ENCODE measurements at places on chromosomes 16 and 17. TPM values are rescaled to one million over a fixed set of nuclear protein-coding genes. Genes with fewer than 3 reads are reported as not detected.

DNA sequence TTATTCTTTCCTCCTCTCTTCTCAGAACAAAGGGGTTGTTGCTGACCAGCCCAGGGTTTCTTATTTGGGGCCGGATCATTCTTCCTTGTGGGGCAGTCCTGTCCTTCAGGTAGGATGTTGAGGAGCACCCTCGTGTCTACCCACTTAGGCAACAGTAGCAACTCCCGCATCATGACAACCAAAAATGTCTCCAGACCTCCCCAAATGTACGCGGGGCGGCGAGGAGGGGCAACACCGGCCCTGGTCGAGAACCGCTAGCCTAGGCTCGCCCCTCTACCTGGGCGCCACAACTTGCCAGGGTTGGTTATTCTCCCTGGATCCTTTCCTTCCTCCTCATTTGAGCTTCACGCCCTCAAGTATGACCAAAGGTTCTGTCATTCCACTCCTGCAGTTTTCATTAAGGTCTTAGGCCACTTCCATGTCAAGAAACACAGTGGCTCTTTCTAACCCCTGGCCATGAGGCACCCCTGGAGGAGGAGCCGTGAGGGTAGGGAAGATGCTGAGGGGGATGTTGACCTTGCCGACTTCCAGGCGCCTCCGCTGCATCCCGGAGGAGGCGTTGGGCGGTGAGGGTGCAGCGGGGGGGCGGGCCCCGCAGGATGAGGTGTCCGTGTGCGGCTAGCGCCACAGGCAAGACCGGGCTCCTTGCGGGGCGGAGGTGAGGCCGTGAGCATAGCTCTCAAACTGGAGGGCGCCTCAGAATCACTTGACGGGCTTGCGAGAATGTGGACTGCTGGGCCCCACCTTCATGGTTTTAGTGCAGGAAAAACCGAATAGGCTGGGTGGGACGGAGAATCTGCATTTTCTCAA lies 712 bp upstream of the SPECC1 start:
- DNase-seq, result no peak

Gene KREMEN2
- polyA plus RNA-seq, result 0.44 TPM

Gene MIEN1
- 24.7 TPM for polyA plus RNA-seq

DNA sequence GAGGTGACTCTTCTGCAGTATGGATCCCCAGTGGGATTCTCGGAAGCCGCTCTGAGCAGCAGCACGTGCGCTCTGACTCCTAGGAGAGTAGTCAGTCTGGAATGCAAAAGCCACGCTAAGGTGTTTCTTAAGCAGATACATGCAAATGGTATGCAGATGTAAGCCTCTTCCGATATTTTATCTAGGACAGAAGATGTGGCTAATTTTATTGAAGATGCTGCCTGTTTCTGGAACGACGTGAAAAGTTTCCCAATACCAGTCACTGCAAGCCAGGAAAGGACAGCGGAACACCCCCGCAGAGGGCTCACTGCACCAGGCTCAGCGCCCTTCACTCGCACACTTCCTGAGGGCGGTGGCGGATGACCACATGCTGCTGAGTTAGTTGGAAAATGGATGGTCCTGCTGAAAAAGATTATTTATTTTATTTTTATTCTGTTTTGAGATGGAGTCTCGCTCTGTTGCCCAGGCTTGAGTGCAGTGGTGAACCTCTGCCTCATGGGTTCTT lies 10.1 kb downstream of the FADS6 start:
- DNase-seq, result no peak

Gene ASGR2
- polyA plus RNA-seq, result 0.72 TPM

DNA sequence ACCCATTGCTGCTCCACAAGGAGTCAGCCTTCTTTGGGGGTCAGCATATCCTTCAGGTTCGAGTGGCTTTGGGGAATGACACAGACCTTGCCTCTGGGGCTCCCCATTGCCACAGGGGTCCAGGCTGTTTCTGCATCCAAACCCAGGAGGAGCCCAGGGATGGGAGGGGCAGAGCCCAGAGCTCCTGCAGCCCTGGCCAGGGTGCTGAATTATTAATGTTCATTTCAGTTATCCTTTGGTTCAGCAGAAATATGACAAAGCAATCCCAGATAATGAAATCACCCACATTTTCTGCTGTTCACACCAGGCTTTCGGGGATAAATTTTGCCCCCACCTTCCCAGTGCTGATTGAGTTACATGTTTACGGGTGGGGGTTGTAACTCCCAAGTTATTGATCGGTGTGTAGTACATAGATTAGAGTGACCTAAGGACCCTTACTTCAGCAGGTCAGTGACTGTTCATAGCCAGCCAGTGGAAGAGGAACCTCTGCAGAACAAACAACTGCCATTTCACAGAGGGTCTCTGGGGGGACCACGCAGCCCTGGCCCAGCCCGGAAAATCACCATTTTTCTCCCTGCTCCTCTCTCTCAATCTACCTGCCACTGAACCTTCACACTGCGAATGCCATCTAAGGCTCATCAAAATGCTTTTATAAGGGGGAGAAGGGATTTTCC lies 240.3 kb upstream of the N4BP1 start:
- DNase-seq, result no peak

DNA sequence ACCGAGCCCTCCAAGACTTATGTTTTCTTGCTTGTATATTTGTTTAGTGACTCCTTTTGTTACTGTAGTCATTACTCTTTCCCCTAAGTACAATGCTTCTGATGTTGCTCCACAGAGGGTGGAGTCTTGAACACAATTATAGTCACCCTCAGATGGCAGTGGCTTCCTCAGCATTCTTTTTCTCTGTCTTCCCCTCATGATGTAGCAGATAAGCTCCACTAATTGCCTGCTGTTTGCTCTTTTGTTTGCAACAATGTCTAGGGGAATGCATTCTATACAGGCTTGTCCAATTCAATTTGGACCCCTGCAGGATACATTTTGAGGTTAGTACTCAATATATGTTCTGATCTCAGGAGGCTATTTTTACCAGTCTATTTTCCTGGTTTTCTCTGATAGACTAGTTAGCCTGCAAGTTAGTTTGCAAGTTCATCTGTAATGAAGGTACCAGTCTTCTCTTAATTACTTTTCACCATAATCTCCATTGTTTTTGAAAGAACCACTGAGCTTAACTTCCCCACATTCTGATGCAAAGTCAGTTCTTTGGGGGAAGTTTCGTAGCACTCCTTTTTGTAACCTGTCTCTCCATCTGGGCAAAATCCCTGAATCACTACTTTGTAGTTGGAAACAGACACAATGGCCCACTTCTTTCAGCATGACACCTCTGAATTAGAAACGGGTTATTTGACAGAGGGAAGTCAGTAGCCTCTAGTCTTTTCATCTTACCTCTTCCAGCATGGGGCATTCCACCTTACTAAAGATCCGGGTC lies 1509.2 kb downstream of the CDH11 start:
- DNase-seq, result no peak

DNA sequence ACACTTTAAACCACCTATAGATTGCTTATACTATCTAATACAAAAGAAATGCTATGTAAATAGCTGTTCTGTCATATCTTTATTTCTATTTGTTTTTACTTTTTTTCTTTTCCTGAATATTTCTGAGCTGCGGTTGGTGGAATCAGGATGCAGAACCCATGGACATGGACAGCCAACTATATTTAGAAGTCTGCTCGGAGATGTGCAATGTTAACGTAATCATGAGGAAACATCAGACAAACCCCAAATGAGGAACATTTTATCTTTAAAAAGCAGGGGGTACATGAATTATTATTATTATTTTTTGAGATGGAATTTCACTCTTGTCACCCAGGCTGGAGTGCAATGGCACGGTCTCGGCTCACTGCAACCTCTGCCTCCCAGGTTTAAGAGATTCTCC lies 31.4 kb upstream of the GHDC start:
- DNase-seq, result no peak

- DNase-seq, result no peak
Measured at GRCh38 chr17:1713878-1714426, 3.8 kb upstream of the TLCD2 start.

GRCh38 chr17:36127911-36128310 lies 24.3 kb downstream of the CCL4 start:
- no peak for DNase-seq

DNA sequence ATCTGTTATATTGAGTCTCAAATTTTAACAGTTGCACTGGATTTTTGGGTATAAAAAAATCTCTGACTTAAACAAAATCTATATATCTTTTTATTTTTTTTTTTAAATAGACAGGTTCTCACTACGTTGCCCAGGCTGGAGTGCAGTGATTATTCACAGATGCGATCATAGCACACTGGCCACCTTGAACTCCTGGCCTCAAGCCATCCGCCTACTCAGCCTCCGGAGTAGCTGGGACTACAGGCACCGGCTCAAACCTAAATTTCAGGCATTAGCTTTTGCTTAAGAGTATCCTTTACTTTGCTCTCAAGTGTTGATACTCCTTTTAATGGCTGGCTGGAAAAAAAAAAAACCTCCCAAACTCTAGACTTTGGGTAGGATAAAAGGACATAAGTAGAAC lies 61.6 kb downstream of the RPGRIP1L start:
- DNase-seq, result no peak

DNA sequence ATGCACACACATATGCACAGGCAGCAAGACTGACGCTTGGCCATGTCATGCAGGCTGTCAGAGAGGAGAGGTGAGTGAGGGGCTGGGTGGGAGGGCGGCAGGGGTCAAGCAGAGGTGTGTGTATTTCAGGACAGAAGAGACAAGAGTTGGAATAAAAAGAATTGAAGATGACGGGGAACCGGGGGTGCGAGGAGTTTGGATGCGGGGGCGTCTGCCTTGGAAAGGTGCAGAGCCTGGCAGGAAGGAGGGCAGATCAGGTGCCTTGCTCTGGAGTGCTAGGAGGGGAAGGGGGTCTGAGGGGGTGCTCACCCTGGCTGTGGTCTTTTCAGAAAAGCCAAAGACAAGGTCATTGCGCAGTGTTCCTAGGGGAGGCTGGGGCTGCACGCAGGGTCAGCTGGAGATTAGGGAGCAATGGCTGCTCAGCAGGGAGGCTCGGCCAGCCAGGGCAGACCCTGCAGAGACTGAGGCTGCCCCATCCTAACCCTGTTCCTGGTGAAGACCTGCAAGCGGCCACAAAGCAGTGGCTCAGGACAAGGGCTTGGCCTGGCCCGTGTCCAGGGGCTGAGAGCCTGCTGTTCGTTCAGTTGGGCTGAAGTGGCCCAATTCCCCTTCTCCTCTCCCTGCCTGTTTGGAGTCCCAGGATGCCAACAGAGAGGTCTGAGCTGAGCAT lies 23.7 kb upstream of the CBX4 start:
- no peak for DNase-seq

Data from right lung (tissue), 10 donors.